Tibial nerve (tissue), 4 donors: ENCODE measurements at places on chromosomes 16 and 17. TPM values are rescaled to one million over a fixed set of nuclear protein-coding genes. Genes with fewer than 3 reads are reported as not detected.

The GAST gene
- total RNA-seq, result not detected

GRCh38 chr16:50609049-50609448 lies 60.9 kb downstream of the NKD1 start:
- H3K36me3 ChIP-seq, result no peaks in the 10 kb centered on the region
- peaks cover 6% of the 10 kb centered on the region for H3K4me1 ChIP-seq
- no peak for DNase-seq
- no peak overlapping the region for H3K27ac ChIP-seq
- H3K4me3 ChIP-seq, result no peak overlapping the region
- no peaks in the 10 kb centered on the region for H3K27me3 ChIP-seq

GRCh38 chr17:76868176-76868668 lies at the start of gene MGAT5B:
Gene MGAT5B (plus strand): TSS chr17:76868404. CDS start chr17:76869030, 626 bp downstream.
- no peak within 1 kb of the TSS for H3K27ac ChIP-seq
- H3K4me1 ChIP-seq, result no peaks in the 10 kb centered on the region
- DNase-seq, result peak; percentile 51
- peaks cover 47% of the 10 kb centered on the region for H3K27me3 ChIP-seq

DNA sequence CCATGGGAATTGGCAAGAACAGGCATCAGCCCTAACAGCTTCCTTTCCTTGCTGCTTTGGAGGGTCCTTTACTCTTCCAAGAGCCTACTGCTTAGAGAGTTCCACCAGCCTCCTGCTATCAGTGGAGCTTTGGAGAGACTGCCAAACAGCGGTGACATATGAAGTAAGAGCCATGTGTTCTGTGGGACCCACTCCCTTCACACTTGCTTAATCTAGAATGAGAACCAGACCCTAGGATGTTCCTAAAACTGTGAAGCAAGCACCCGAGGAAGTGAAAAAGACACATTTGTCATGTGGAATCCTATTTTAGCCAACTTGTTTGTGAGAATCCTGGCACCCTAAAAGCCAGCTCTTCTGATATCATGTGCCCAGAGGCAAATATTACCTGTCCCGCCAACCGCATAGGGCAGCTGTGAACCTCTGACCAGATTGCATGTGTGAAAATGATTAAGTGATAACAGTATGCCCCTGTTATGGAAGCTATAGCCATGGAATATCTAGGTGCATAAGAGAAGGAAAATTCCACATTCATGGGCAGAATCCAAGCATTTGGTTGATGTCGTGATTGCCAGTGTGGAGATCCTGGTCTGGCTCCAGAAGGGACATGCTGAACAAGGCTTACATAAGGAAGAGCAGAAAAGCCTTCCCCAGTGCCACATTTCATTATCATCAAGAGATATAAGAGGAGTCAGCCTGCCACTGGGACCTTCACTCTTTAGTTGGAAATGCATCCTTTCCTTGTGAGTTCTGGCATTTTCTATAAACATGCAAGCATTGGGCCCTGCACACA lies 18.7 kb downstream of the RCVRN start:
- H3K4me3 ChIP-seq, result no peak overlapping the region
- H3K27me3 ChIP-seq, result no peaks in the 10 kb centered on the region
- no peak for DNase-seq
- H3K36me3 ChIP-seq, result no peaks in the 10 kb centered on the region
- H3K27ac ChIP-seq, result no peak overlapping the region
- no peaks in the 10 kb centered on the region for H3K4me1 ChIP-seq

DNA sequence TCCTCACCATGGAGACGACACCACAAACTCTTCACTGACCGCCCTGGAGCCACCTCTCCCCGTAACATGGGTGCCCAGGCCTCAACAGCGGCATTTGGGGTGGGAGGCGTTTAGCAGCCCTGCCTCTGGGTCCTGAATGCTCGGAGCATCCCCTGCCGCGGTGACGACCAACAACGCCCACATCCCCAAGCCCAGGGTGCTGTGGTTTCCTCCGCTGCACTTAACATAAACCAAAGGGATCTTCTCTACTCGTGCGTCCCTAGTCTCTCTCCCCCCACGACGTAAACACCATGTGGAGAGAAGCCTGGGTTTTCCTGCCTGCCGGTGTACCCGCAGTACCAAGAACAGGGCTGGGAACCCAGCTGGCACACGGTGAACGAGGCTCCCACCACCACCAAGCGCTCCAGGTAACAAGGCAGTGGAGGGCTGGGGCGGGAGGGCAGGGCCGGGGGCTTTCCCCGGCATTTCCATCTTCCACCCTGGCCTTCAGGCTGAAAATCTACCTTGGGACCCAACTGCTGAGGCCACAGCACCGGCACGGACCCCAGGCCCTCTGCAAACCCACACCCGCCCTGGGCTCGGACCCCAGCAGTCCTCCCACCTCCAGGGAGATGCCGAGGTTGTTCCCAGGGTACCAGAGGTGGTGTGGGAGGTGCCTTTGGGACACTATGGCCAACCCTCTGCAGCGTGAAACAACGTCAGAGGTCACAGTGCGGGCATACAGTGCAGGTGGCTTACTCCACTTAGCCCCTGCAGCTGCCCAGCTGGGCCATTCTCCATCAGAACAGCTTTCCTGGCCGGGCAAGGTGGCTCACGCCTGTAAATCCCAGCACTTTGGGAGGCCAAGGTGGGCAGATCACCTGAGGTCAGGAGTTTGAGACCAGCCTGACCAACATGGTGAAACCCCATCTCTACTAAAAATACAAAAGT lies 54.3 kb downstream of the TIMM22 start:
- no peaks in the 10 kb centered on the region for H3K4me1 ChIP-seq
- DNase-seq, result no peak
- H3K27ac ChIP-seq, result no peak overlapping the region
- no peaks in the 10 kb centered on the region for H3K27me3 ChIP-seq
- H3K36me3 ChIP-seq, result peaks cover 4% of the 10 kb centered on the region
